Activated naive CD8-positive, alpha-beta T cell treated with anti-CD3 and anti-CD28 coated beads, Interleukin-2, amount 10 ng/mL, durations not matched to agents 7 days and 5 days (primary cell): ENCODE measurements at places on chromosomes 4 and X. TPM values are rescaled to one million over a fixed set of nuclear protein-coding genes. Genes with fewer than 3 reads are reported as not detected.
A peak's percentile ranks its signal among the peaks of the same experiment; 100 is the strongest.

The GLRA2 gene
- total RNA-seq, result not detected

- H3K4me3 ChIP-seq, result no peak overlapping the region
- H3K36me3 ChIP-seq, result no peaks in the 10 kb centered on the region
- DNase-seq, result no peak
- H3K27me3 ChIP-seq, result no peaks in the 10 kb centered on the region
- H3K27ac ChIP-seq, result no peak overlapping the region
Observed at GRCh38 chrX:22748093-22748999, 251.4 kb upstream of the DDX53 start.

GRCh38 chr4:100799761-100800539 lies 282.1 kb upstream of the EMCN start:
- H3K36me3 ChIP-seq, result no peaks in the 10 kb centered on the region
- no peaks in the 10 kb centered on the region for H3K4me1 ChIP-seq
- peaks cover 4% of the 10 kb centered on the region for H3K27me3 ChIP-seq
- no peak overlapping the region for H3K27ac ChIP-seq

DNA sequence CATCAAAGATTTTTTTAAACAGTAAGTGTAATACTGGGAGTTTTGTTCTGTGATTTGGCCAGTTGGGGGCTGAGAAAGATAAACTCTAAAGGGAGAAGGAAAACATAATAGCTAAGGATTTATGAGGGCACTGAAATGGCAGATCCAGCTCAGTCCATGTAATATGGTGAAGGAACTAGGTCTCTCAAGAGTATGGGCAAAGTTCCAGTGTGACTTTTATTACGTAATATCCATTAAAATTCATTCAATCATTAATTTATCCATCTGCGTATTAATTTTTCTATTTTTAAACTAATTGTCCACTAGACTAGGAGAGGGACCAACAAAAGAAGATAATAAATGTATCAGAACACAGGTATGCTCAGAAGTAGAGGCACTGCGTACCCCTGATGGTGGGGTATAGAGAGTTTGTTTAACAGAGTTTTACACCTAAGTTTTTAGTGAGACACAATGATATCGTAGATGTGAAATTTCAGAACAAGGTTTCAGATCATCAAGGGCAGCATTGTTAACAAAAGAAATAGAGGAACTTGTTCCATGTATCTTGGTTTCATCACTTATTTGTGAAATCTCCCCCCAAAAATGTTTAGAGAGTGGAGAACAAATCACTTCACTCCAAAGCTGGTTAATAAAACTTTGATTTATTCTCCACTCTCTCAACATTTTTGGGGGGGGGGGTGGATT lies 351.1 kb downstream of the GRXCR1 start:
- no peaks in the 10 kb centered on the region for H3K27me3 ChIP-seq
- no peaks in the 10 kb centered on the region for H3K36me3 ChIP-seq
- no peak overlapping the region for H3K27ac ChIP-seq
- no peak overlapping the region for H3K4me3 ChIP-seq
- DNase-seq, result no peak
- H3K4me1 ChIP-seq, result no peaks in the 10 kb centered on the region

The CORIN gene
- 0.37 TPM for total RNA-seq

The ARHGAP24 gene
- total RNA-seq, result not detected

The FAT4 gene
- total RNA-seq, result 0.03 TPM

DNA sequence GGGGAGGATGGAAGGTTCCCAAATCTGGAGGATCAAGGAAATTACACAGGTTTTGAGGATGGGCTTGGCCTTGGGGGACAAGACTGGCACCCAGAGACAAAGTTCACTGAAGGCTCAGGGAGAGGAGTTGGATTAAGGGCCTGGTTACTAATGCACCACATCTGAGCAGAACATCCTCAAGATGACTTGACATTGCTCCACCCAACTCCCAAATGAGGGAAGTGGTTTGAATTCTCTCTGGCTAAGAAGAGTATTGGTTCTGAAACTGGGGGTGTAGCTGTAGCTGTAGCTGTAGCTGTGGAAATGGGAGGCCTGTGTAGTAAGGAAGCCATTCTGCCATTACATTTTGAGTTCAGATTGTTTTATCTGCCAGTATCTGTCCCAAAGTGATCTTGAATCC lies 129.4 kb downstream of the RASL11B start:
- no peaks in the 10 kb centered on the region for H3K4me1 ChIP-seq
- DNase-seq, result no peak
- H3K27me3 ChIP-seq, result no peaks in the 10 kb centered on the region
- peaks cover 6% of the 10 kb centered on the region for H3K36me3 ChIP-seq
- H3K27ac ChIP-seq, result no peak overlapping the region

The UGT8 gene
- not detected for total RNA-seq

DNA sequence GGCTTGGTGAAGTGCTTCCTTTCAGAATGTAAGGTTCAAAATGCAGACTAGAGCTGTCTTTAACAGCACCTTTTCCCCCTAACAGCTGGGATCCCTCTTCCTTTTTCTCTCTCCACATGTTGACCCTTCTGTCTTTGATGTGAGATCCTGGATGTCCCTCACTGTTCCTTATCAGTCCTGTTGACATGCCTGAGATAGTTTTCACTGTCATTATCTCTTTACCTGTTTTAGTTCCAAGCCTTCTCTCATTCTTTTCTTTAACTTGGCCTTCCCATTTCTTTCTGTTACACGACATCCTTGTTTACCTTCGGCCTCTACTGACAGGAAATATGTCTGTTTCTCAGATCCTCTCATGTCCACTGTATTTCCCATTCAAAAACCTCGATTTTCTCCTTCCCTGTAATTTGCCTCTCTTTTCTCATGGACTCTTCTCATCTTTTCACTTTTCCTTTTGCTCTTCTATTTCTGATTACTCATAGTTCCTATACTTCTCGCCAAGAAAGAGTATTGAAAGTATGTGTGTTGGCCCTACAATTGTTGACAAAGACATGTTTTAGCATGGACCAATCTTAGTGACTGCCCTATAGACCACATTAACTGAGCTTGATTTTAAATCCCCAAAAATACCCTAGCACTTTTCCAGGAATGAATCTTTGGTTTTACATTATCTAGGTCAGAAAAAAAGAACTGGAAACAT lies 1.2 kb upstream of the SOWAHB start:
- H3K4me1 ChIP-seq, result peaks cover 9% of the 10 kb centered on the region
- DNase-seq, result no peak
- H3K27me3 ChIP-seq, result peaks cover 46% of the 10 kb centered on the region

DNA sequence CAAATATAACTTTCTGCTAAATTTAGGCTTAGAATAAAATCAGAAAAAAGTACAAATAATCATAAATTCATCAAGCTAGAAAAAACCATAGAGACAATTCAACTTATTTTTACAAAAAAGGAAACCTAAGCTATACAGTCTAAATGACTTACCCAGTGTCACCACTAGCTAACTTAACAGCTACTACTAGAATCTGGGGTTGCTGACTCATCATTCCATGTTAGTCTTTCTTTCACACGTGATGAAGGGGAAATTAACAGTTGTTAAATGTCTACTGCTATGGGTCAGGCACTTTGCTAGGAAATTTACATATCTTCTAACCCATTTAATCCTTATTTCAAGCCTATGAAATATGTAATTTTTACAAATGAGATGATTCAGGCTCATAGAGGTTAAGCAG lies 349.3 kb upstream of the GALNT7 start:
- H3K27ac ChIP-seq, result no peak overlapping the region
- H3K36me3 ChIP-seq, result no peaks in the 10 kb centered on the region
- no peak for DNase-seq
- H3K4me1 ChIP-seq, result no peaks in the 10 kb centered on the region

The GPRASP2 gene
- 0.77 TPM for total RNA-seq

DNA sequence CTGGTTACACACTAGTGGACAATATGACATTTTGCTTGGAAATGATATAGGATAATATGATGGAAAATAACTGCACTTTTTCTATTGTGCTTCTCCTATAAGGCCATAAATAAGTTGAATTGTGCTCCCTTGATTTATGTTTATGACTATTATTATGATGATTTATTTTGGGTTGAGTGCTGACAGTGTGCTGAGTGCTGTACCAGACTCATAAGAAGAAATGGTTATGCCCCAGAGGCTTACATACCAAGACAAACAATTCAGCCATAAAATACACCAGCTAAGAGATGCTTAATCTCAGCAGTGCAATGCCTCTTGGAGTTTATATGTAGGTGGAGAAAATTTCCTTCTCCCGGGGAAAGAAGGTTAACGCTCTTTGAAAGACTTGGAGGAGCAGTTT lies 199.8 kb upstream of the NOCT start:
- no peak for DNase-seq
- H3K4me1 ChIP-seq, result no peaks in the 10 kb centered on the region
- H3K4me3 ChIP-seq, result no peak overlapping the region
- H3K27me3 ChIP-seq, result no peaks in the 10 kb centered on the region
- H3K36me3 ChIP-seq, result no peaks in the 10 kb centered on the region

DNA sequence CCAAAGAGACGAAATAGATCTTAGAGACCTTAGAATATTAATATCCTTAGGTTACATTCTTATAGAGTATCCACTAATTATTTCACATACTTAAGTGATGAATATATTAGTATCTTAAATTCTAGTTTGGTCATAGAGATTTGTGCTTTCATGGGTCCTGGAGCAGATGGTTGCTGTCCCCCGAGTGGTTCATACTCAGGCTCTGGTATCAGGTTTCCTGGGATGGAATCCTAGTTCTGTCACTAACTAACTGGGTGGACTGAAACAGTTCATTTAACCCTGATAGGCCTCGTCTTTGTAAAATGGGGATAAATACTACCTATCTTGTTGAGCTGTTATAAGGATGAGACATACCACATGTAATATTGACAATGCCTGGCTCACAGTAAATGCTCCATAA lies 264.6 kb downstream of the TENM3 start:
- H3K27ac ChIP-seq, result no peak overlapping the region
- H3K4me1 ChIP-seq, result no peaks in the 10 kb centered on the region
- no peak for DNase-seq
- H3K27me3 ChIP-seq, result peaks cover 2% of the 10 kb centered on the region
- H3K4me3 ChIP-seq, result no peak overlapping the region

GRCh38 chr4:127783026-127783769 lies 1.1 kb downstream of the HSPA4L start:
- H3K4me3 ChIP-seq, result peak overlapping the region; percentile 96
- peak overlapping the region; percentile 82 for H3K27ac ChIP-seq
- H3K4me1 ChIP-seq, result peaks cover 16% of the 10 kb centered on the region

GRCh38 chr4:26297219-26297618 lies 23.6 kb upstream of the RBPJ start:
- peaks cover 7% of the 10 kb centered on the region for H3K36me3 ChIP-seq
- no peaks in the 10 kb centered on the region for H3K27me3 ChIP-seq
- no peak overlapping the region for H3K27ac ChIP-seq
- no peak overlapping the region for H3K4me3 ChIP-seq
- H3K4me1 ChIP-seq, result peaks cover 13% of the 10 kb centered on the region

The NPY1R gene
- total RNA-seq, result not detected

GRCh38 chr4:42816189-42816879 lies 76.2 kb upstream of the GRXCR1 start:
- H3K27ac ChIP-seq, result no peak overlapping the region
- H3K27me3 ChIP-seq, result peaks cover 1% of the 10 kb centered on the region
- no peaks in the 10 kb centered on the region for H3K36me3 ChIP-seq
- no peak for DNase-seq
- no peaks in the 10 kb centered on the region for H3K4me1 ChIP-seq

- no peak for DNase-seq
- peaks cover 8% of the 10 kb centered on the region for H3K27me3 ChIP-seq
- H3K4me3 ChIP-seq, result no peak overlapping the region
- peaks cover 4% of the 10 kb centered on the region for H3K4me1 ChIP-seq
Observed at GRCh38 chr4:186158021-186158813, 33.1 kb upstream of the CYP4V2 start.

DNA sequence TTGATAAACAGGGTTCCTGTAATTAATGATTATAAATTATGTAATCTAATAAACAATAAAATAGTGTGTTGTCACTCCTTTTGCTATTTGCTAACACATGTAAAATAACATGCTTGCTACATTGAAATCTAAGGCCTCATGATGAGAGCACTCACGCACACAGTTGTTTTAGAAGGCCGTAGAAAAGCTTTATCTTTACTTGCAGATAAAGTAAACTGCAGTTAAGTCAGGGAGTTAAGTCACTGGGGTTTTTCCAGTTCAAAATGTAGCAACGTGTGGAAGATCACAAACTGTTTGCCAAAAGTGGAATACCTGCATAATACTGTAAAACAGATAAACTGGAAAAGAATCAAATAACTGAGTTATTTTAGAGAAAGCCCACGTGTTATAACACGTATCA lies 187.3 kb upstream of the PACRGL start:
- no peak overlapping the region for H3K4me3 ChIP-seq
- H3K27ac ChIP-seq, result no peak overlapping the region
- H3K4me1 ChIP-seq, result no peaks in the 10 kb centered on the region
- H3K36me3 ChIP-seq, result no peaks in the 10 kb centered on the region

The PDGFC gene
- total RNA-seq, result 0.11 TPM

The IL1RAPL1 gene
- total RNA-seq, result not detected

- H3K27ac ChIP-seq, result no peak overlapping the region
- H3K27me3 ChIP-seq, result peaks cover 13% of the 10 kb centered on the region
- H3K36me3 ChIP-seq, result no peaks in the 10 kb centered on the region
- H3K4me1 ChIP-seq, result no peaks in the 10 kb centered on the region
Observed at GRCh38 chr4:87589531-87589930, 18.8 kb upstream of the DSPP start.

- no peaks in the 10 kb centered on the region for H3K4me1 ChIP-seq
- H3K27ac ChIP-seq, result no peak overlapping the region
- no peak for DNase-seq
- H3K36me3 ChIP-seq, result no peaks in the 10 kb centered on the region
- peaks cover 20% of the 10 kb centered on the region for H3K27me3 ChIP-seq
Observed at GRCh38 chr4:89661173-89661899, 175.6 kb downstream of the SNCA start.

DNA sequence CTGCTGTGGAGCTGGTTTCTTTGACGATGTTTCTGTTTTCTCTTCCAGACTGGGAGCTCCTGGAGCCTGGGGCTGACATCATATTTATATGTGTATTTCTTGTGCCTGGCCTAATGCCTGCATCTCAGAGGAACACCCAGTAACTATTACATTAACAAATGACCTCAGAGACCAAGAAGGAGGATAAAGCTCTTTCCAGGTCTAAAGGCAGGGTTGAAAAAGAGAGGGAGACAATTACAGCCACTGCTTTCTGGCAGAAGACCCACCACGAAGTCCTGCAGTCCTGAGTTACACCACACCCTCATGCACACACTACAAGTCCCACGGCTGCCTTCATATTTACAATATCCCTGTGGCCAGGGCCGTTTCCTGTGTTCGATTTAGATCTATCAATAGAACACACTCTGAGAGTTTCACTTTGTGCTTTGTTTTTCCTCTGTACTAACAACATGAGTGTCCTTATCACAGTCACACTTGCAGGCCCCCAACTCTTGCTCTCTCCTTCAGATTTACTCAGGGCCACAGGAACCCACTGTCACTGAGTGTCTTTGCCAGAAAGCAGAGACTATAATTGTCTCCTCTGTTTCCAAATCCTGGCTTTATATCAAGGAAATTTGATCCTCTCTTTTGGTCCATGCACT lies 535.5 kb downstream of the MID1IP1 start:
- H3K4me3 ChIP-seq, result peak overlapping the region; percentile 57
- DNase-seq, result peak; percentile 31
- peaks cover 13% of the 10 kb centered on the region for H3K4me1 ChIP-seq
- H3K27me3 ChIP-seq, result no peaks in the 10 kb centered on the region
- H3K36me3 ChIP-seq, result peaks cover 2% of the 10 kb centered on the region

The SMARCA1 gene
- total RNA-seq, result not detected
